Activated CD4-positive, alpha-beta memory T cell treated with anti-CD3 and anti-CD28 coated beads for 36 hours (primary cell): ENCODE measurements at places on chromosomes 16 and 17. TPM values are rescaled to one million over a fixed set of nuclear protein-coding genes. Genes with fewer than 3 reads are reported as not detected.

DNA sequence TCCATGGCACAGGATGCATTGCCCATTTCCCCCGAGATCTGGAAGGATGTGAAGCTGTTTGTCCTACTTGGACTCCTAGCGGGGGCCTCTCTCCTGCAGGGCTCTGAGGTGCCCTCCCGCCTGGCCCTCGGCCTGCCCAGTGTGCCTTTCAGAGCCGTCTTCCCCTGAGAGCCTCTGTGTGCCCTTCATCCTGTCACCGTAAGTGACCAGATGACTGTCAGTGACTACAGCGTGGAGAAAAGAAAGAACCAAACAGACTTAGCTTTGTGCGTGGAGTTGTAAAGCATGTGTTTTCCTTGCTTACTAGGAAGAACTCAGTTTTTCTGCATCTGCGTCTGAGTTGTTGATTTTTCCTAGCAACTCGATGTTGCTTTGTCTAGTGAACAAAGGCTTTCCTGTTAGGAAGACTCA is 56.1 kb downstream of the BANP start:
- no peak overlapping the region for H3K27ac ChIP-seq
- no peak for DNase-seq
- H3K36me3 ChIP-seq = peaks cover 28% of the 10 kb centered on the region
- no peaks in the 10 kb centered on the region for H3K27me3 ChIP-seq

DNA sequence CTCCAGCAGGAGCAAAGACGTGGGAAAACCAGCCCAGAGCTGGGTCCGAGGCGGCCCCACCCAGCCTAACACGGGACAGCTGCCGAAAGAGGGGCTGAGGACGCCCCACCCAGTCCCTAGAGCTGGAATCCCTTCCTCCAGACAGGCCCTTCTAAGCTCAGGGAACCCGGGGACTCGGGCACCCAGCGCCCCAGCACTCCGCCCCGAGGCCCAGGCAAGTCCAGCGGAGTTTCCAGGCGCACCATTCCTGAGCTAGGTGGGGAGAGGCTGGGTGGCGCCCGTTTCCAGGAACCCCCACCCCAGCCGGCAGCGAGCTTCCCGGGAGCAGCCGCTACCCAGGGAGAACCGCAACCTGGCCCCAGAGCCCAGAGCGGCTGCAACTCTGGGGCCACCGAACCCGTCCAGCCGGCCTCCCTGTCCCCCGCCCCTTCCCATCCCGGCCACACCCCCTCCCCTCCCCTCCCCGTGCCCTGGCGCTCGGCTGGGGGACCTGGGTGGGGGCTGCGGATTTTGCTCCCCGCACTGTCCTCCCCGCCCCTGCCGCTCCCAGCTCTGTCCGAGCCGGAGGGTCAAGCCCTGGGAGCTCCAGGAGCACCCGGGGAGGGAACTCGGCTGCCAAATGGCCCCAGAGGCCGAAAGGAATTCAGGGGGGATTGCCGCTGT is 536 bp downstream of the TMC6 start:
- H3K27ac ChIP-seq = peak overlapping the region; percentile 90
- peak overlapping the region; percentile 91 for H3K4me3 ChIP-seq
- H3K36me3 ChIP-seq = peaks cover 44% of the 10 kb centered on the region
- peaks cover 51% of the 10 kb centered on the region for H3K4me1 ChIP-seq

- H3K27me3 ChIP-seq = no peaks in the 10 kb centered on the region
- peak; percentile 30 for DNase-seq
- H3K36me3 ChIP-seq = no peaks in the 10 kb centered on the region
- H3K4me3 ChIP-seq = no peak overlapping the region
- H3K27ac ChIP-seq = no peak overlapping the region
Measured at GRCh38 chr16:50642349-50642748, 38.8 kb downstream of the SNX20 start.

GRCh38 chr16:2178321-2179106 is 17.9 kb downstream of the CASKIN1 start:
- no peak overlapping the region for H3K27ac ChIP-seq
- no peaks in the 10 kb centered on the region for H3K4me1 ChIP-seq
- no peaks in the 10 kb centered on the region for H3K27me3 ChIP-seq
- peaks cover 14% of the 10 kb centered on the region for H3K36me3 ChIP-seq

Gene TSPOAP1
- 21.6 TPM for total RNA-seq

Gene NLK
- total RNA-seq = 6.8 TPM

DNA sequence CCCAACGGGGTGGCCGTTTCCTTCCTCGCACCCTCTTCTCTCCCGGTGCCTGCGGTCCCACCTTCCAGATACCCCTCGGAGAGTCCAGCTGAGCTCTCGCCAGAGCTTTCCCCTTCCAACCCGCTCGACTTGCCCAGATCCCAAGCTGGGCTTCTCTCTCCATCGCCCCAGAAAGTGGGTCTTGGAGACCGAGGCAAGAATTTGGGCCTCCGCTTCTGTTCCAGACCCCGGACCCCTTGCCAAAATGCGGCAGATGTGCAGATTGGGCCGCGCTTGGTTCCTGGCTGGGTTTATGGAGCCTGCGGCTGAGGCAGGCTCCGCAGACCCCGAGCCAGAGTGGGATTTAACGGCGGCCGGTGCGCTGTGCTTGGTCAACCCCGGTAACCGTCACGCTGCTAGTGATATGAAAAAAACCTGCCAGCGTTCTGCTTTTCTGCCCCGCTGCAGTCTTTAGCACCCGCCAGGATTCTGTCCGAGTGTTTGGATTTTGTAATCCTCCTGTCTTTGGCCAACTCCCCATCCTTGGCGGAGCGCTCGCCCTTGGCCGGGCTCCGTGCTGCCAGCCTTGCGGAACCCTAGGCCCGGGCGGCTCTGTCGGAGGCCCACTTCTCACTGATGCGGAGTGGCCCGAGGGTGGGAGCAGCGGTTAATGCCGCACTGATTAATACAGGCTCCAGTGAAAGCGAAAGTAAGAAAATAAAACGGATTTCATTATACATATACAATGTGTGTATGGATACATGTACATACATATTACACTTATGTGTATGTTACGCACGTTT is 754 bp upstream of the SLFN11 start:
- peaks cover 47% of the 10 kb centered on the region for H3K4me1 ChIP-seq
- peak overlapping the region; percentile 97 for H3K27ac ChIP-seq
- H3K4me3 ChIP-seq = peak overlapping the region; percentile 96

Gene PRSS53
- 3.4 TPM for total RNA-seq

DNA sequence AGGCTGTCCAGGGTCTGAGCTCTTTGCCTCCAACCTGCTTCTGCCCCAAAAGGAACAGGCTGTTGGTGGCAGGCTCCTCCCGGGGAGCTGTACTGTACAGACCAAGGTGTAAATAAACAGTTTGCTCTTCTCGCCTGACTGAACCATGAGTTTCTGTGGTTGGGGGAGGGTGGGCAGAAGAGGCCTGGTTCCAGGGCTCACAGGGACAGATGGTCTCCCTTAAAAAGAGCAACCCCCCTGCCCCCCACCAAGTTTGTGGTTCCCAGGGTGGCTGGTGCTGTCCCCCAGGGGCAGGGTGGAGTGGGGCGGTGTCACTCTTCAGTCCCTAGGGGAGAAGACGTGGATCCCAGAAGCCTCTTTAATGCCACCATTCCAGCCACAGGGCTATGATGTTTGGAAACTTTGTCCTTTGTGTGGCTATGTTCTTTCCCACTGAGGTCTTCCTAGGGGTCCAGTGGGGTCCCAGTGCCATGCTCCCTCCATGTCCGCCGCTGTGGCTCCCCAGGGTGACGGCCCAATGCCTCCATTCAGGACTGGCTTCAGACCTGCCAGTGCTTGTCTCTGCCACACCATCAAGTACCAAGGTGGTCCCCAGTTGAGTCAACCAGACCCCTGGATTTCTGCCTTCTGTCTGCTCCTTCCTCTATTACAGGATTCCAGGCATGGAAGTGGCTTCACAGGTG is 146.7 kb downstream of the RAB11FIP4 start:
- no peak overlapping the region for H3K27ac ChIP-seq
- no peak for DNase-seq
- H3K4me1 ChIP-seq = peaks cover 13% of the 10 kb centered on the region
- H3K4me3 ChIP-seq = no peak overlapping the region
- H3K27me3 ChIP-seq = no peaks in the 10 kb centered on the region
- no peaks in the 10 kb centered on the region for H3K36me3 ChIP-seq

- DNase-seq = no peak
- no peak overlapping the region for H3K27ac ChIP-seq
- no peaks in the 10 kb centered on the region for H3K27me3 ChIP-seq
Measured at GRCh38 chr16:72721981-72722380, 325.9 kb downstream of the ZFHX3 start.
